ENCODE measurements at places on chromosomes 1 and 21. TPM values are rescaled to one million over a fixed set of nuclear protein-coding genes. Genes with fewer than 3 reads are reported as not detected.

Gene STUM
- 1.8 TPM for total RNA-seq

Gene NTPCR
- 33.5 TPM for total RNA-seq

Gene CR1
- 31.2 TPM for total RNA-seq

DNA sequence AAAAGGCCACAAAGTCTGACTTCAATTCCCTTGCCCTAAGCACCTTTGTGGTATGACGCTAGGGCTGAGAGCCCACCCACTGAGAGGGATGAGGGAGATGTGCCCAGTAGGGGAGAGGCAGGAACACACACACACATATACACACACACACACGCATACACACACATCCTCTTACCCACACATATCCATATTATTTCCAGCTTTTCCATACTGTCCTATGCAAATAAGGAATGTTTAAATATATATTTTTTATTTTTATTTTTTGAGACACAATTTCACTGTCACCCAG lies 3.0 kb downstream of the RAB25 start:
- no peak for DNase-seq

- DNase-seq = no peak
These were observed 15.6 kb upstream of the IL10 start for GRCh38 chr1:206787891-206788290.

Gene PPP2R5A
- 59.7 TPM for total RNA-seq

GRCh38 chr1:235708390-235708962 lies 58.9 kb upstream of the GNG4 start:
- no peak for DNase-seq

Gene FAM177B
- total RNA-seq = not detected

Gene KCNJ9
- total RNA-seq = not detected

DNA sequence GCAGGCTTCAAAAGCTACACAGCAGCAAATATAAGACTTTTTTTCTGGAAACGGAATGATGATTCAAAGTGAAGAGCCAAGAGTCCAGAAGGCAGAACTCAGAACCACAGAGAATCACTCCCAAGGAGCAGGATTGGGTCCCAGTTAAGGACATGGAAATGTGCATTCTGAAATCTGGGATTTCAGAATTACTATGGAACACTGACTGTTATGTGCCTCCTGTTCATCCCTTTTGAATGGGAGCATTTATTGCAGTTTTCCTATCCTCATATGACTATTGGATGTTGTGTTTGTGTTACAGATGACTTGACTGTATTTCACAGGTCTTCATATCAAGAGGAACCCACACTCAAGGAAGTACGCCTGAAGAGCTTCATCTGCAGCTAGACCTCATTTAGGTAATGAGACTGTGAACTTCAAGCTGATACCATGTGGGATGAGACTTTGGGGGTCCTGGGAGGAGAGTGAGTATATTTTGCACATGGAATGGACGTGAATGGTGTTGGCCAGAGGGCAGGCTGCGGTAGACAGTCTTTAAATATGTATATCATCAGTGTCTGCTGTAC lies 17.1 kb upstream of the CAP1 start:
- no peak for DNase-seq

Gene ARPC5
- 109 TPM for total RNA-seq

Gene ABL2
- total RNA-seq = 66.7 TPM

- no peak for DNase-seq
These were observed 3.0 kb downstream of the TCHH start for GRCh38 chr1:152112101-152112884.

- no peak for DNase-seq
These were observed 14.0 kb downstream of the PMF1 start for GRCh38 chr1:156226782-156227181.

- no peak for DNase-seq
These were observed 313.1 kb downstream of the TGFB2 start for GRCh38 chr1:218658269-218658668.

Gene B3GALT2
- not detected for total RNA-seq

DNA sequence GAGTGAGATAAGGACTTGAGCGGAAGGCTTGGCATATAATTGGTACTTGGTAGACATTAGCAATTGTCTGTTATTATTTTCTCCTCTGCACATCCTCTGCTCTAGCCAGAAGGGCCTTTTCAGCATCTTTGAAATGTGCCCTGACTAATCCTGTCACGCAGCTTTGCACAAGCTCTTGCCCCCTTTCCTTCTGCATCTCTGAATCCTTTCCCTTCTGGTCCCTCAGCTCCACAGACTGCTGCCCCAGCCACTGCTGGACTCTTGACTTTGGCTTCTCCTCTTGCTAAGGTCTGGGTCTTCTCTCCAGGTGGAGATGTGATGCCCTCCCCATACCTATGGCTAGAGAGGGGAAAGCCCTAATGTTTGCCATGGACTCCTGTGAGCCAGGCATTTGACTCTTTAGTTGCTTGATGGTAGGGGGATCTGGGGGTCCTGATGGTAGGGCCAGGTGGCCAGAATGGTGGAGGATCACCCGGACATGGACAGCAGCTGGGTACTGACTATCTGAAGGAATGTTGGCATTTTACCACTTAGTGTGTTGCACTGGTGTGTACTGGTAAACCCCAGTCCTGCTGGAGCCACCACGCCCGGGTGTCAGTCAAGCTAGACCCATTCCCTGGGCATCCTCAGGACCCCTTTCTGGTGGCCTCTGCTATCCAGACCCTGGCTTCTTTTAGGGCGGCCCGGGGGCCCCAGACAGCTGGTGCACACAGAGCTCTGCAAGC lies 4.4 kb downstream of the HPCA start:
- no peak for DNase-seq

DNA sequence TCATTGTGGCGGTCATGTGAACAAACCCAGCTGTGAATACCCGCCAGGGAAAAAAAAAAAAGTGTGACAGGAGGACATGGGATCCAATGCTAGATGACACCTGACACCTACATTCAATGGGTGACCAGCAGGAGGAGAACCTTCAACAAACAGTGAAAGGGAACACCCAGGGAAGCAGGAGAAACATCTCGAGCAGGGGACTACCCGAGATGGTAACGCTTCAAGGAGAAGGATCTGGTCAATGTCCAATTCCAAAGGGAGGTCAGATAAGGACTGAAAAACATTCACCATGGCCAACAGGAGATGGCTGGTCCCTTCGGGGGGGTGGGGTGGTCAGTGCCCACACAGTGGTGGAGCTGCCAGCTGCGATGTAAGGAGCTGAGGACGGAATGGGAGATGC lies 46.3 kb downstream of the PTPN14 start:
- no peak for DNase-seq

DNA sequence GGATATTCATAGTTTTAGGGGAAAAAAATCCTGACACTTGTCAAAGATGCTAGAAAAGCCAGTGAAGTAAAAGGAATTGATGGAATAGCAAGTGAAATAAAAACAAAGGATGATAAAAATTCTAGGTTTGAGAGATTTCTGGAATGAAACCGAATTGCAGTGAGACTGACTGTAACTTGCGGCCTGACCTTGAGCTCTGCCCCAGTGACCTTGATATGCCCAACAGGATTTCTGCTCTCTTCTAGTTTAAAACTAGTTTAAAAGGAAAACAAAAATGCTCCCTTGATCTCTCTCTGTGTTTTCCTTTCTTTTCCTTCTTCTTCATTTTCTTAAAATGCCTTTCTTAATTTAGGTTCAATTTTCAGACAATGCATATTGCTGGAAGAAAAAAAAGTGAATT lies 54.9 kb upstream of the IFI44L start:
- no peak for DNase-seq

Gene ETNK2
- total RNA-seq = 6.1 TPM

Gene L1TD1
- total RNA-seq = 0.42 TPM

DNA sequence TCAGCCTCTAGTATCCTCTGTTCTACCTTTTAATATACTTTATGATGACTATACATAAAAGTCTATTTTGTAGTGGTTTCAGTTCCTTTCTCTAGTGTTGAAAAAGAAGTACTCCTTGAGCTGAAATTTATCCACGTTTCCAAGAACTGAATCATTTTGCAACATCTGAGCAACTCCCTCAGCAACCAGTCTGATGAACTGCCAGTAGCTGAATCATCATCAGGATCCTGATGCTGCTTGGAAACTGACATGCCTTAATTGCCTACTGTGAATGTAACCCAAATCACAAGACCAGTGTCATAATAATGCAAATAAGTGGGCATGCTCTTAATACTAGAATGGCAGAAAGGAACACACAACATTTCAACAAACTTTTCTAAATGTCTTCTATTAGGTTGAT lies 103.3 kb downstream of the CYYR1 start:
- no peak for DNase-seq

GRCh38 chr1:180646547-180646946 lies 14.7 kb downstream of the XPR1 start:
- no peak for DNase-seq

DNA sequence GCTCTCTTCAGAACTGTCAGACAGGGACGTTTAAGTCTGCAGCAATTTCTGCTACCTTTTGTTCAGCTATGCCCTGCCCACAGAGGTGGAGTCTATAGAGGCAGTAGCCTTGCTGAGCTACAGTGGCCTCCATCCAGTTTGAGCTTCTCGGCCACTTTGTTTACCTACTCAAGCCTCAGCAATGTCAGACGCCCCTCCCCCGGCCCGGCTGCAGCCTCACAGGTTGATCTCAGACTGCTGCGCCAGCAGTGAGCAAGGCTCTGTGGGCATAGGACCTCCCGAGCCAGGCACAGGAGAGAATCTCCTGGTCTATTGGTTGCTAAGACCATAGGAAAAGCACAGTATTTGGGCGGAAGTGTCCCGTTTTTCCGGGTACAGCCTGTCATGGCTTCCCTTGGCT lies 89.9 kb upstream of the PDC start:
- DNase-seq = no peak

- no peak for DNase-seq
These were observed 49.9 kb upstream of the ITPKB start for GRCh38 chr1:226788965-226789364.

- no peak for DNase-seq
These were observed 24.9 kb upstream of the CR1L start for GRCh38 chr1:207619871-207620542.

GRCh38 chr1:227911376-227911775 lies 36.4 kb downstream of the WNT9A start:
- DNase-seq = no peak

Gene ASCL5
- total RNA-seq = not detected

DNA sequence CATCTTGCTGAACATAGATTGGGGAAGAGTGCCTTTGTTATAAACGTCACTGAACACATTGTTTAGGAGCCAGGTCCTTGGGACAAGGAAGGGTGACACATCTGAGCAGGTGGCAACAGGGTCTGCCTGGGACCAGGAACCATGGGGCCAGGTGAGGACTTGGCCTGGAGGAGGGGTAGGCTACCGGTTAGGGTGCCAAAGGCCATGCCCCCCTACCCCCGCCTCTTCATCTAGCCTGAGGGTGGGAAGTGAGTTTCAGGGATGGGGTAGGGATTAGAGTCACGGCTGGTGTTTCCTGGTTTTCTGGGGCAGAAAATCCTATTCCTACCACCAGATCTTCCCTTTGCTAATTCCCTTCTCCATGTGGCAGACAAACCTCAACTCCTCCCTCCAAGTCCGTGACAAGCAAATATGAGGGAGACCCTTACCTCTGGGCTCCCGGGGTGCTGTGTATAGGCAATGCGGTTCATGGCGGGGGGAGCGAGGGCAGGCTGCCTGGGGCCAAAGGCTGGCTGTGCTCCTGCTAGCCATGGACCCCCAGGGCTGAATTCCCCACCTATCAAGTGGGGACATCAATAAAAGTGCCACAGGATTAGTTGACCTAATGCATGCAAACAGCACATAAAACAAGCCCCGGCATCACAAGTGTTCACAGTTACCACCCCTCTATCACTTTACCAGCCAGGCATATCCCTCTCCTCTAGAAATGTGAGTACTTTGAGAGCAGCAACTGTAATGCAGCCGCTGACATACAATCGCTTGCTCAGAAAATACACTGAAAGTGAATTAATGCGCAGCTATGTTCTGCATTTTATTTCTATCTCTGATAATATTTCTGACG lies 14.5 kb downstream of the CD247 start:
- DNase-seq = no peak

DNA sequence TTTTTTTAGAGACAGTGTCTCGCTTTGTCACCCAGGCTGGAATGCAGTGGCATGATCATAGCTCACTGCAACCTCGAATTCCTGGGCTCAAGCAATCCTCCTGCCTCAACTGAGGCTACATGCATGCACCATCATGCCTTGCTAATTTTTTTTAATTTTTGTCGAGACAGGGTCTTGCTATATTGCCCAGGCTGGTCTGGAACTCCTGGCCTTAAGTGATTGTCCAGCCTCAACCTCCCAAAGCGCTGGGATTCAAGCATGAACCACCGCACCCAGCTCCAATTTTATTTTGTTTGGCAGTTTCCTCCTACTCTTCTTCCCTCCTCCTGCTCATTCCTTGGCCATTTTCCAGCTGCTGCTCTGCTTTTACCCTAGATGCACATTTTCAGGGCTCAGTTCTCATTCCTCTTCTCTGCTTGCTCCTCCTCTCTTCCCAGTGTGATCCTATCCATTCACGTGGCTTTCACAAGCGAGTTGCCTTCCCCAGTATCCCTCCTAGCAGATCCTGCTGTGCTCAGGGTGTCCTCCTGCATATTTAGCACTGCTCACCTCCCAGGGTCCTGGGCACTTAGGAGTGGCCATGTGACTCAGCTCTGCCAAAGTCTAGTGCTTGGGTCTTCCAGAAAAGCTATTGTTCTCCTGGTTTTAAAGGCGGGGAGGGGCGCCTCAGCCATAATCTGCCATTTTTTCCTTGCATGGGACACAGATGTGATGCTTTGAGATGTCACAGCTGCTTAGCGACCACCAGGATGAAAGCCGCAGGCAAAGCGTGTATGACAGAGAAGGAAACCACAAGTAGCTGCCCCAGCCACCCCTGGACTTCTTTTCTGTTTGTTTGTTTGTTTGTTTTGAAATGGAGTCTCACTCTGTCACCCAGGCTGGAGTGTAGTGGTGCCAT lies 33.7 kb downstream of the PSEN2 start:
- no peak for DNase-seq

Gene LCE1B
- total RNA-seq = not detected

DNA sequence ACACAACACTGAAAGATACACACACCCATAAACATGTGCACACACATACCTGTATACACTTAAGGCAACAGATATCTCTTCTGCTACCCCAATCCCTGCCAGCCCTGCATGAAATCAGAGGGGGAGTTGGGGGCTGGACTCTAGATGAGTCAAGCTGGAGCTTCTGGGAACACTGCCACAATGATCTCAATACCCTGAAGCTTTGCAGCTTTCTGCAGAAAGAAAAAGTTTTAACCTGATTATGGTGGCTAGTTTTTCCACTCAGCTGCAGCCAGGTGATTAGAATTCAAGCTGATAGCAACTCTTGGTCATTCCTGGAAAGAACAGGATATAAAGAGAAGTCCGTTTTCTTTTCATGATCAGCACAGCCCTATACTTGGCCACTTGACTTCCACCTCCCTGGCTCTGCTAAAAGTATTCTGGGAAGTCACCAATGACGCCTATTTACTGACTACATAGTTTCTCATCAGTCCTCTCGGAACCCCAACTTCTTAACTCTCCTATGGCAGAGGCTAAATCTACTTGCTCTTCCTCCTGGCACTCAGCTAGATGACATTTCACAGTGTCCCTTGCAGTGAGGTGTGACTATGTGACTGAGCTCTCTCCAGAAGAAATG lies 20.7 kb upstream of the DNASE2B start:
- DNase-seq = no peak

Gene LAPTM5
- 251 TPM for total RNA-seq

GRCh38 chr1:95974586-95974985 lies 740.6 kb downstream of the RWDD3 start:
- no peak for DNase-seq

- DNase-seq = no peak
These were observed 402.7 kb upstream of the DAB1 start for GRCh38 chr1:57826535-57826934.

GRCh38 chr1:108096089-108096488 lies 104.1 kb downstream of the SLC25A24 start:
- no peak for DNase-seq

Gene SMG5
- 67.2 TPM for total RNA-seq

Gene BNIPL
- not detected for total RNA-seq
